ENCODE measurements at places on chromosomes 4 and X.

- DNase-seq: peak; percentile 87
Measured at GRCh38 chrX:16892504-16893362, 22.6 kb upstream of the RBBP7 start.

- no peak for DNase-seq
Measured at GRCh38 chr4:13143222-13144070, 340.7 kb downstream of the RAB28 start.

DNA sequence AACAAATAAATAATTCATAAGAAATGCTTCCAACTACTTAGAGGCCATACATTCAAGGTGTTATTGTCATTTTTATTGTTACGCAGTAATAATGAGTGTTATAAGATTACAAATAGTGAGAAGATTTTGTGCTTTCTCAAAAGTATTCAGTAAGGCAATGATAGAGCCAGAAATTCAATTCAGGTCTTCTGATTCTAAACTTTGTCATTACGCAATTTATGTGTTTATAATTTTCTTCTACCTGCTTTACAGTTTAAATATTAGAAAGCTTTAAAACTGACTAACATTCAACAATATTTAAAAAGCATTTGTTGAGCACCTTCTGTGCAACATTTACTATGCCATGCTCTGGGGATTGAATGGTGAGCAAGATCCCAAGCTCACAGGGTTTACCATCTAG lies 183.4 kb upstream of the ETNPPL start:
- DNase-seq: no peak

- peak; percentile 28 for DNase-seq
Measured at GRCh38 chr4:77240469-77241066, 83.6 kb downstream of the CCNG2 start.

- no peak for DNase-seq
Measured at GRCh38 chrX:137118136-137118535, 84.3 kb upstream of the GPR101 start.

DNA sequence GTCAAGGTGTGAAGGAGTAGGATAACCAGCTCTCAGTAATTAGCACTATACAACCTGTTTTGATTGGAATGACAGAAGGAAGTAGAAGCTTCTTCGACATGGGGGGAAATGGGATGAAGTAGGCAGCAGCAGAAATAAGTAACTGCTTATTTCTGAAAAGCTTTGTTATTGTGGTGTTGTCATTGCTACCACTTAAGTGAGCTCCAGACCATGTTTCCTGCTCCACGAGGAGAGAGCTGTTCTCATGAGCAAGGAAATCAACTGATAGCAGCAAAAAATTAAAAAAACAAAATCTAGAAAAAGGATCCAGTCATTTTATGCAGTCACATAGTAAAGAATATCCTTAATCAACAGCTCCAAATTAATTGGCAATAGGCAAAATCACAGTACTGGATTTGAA lies 106.1 kb upstream of the TLL1 start:
- no peak for DNase-seq

DNA sequence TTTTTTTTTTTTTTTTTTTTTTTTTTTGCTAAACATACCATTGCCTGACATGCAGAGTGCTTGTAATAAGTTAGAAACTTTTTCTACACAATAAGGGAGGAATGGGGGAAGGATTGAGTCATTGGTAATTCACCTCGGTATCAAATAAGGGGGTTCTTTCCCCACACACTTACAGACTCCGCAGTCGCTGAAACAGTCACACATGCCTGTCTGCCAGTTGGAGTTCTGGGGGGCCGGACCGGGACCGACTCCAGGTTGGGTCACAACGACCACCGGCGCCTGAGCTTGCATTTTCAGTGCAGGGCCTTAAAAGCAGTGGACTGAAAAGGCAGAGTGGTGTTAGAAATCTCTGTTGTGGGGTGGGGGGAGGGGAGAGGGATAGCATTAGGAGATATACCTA lies 6.9 kb downstream of the PLAC8 start:
- no peak for DNase-seq

DNA sequence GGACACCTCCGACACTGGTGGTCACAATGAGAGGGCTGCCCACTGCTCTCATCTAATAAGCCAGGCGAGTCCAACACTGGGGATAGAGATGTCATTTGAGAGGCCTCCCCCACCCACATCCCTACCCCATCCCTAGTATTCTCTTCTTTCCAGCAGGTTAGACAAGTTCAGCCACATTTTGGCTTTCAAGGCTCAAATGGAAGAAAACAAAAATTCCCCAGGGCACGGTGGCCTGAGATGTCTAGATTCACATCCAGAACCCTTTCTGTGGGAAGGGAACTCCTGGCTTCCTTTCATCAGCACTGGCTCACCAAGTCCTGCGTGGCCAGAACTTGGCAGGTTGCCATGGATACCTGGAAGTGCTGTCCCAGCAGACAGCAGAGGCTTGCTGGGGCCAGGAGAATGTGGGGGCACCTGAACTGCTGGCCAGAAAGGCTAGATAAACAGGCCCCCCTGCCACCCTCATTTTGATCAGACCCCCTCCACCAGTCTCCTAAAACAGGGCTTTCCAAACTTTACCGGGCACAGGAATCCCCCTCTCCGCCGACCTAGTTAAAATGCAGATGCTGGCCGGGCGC lies 1.3 kb upstream of the NYX start:
- no peak for DNase-seq

Measured in A172 (cell line).